Lower lobe of right lung (tissue), 2 donors: ENCODE measurements at places on chromosomes 3 and 15.
A peak's percentile ranks its signal among the peaks of the same experiment; 100 is the strongest.

- no peak for DNase-seq
Measured at GRCh38 chr3:155809181-155809580, 3.1 kb upstream of the C3orf33 start.

- DNase-seq, result no peak
Measured at GRCh38 chr3:108251844-108252243, 29.6 kb upstream of the IFT57 start.

GRCh38 chr3:17201538-17201937 lies 316.8 kb downstream of the PLCL2 start:
- no peak for DNase-seq

DNA sequence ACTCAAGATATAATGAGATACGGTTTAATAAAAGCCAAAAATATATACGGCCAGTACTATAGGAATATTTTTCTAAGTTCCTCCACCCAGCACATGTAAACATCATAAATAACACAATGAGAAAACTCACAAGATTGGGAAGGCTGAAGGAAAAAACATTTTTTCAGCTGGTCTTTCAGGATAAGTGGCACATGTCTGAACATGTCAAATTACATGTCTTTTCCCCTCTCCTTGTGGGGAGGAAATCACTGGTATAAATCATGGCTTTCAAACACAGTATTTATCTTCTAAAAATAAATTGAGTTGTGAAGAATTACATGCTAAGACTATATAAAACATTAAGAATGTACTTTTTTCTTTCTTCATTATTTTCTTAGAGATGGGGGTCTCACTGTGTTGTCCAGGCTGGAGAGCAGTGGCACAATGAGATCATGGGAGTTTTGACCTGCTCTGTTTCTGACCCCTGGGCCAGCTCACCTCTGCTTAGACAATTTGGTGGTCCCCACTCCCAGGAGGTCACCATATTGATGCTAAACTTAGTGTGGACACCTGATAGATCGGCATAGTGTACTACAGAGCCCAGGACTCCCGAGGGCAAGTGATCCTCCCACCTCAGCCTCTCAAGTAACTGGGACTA lies 32.8 kb downstream of the ETV5 start:
- DNase-seq, result no peak

- DNase-seq, result no peak
Measured at GRCh38 chr15:51199541-51199940, 104.8 kb upstream of the TNFAIP8L3 start.

DNA sequence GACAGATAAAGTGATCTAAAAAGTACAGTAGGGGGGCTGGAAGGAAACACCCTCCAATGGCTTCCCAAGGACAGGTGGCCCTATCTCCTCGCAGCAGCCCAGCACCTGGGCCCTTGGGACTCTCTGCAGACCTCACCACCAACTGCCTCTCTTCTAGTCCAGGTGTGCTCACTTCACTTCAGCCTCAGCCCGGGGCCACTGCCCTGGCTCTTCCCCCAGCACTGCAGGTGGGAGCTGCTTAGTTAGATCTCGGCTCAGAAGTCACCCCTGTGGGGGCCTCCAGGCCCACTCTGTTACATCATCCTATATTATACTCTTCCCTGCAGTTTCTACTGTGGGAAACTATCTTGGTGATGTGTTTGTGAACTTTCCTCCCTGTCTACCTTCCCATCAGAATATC lies 2.0 kb downstream of the KLF15 start:
- peak; percentile 43 for DNase-seq

DNA sequence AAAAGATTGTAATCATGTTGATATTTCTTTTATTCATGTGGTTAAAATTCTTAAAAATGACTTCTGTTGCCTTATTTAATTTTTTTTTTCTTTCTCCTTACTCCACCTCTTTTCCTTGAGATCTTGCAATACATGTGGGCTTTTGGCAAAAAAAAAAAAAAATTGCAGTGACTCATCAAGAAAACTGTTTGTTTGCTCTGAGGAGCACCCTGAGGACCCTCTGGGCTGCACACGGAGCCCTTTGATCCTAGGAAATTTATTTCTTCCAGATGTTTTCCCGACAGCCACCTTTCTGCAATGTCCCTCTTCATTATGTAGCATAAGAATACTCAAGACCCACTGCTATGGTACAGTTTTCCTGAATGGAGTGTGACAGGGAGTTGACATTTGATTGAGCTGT lies 371.7 kb downstream of the ZBTB20 start:
- DNase-seq, result no peak

DNA sequence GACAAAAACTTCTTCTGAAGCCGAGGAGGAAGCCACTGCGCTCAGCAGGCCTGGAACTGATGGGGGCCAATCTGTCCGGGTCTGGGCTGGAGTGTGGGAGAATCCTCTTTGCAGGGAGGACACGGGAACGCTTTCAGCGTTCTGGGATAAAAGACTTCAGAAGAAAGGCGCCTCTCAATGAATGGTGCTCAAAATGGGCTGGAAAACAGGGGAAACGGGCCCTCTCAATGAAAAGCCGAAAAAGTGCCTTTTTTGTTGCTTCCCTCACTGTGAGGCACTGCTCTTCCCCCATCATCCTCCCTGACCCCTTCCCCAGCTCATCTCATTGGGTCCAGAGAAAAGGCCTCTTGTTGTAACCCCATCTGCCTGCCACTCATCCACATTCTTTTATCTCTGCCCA lies 119.5 kb upstream of the LRIG1 start:
- DNase-seq, result no peak

DNA sequence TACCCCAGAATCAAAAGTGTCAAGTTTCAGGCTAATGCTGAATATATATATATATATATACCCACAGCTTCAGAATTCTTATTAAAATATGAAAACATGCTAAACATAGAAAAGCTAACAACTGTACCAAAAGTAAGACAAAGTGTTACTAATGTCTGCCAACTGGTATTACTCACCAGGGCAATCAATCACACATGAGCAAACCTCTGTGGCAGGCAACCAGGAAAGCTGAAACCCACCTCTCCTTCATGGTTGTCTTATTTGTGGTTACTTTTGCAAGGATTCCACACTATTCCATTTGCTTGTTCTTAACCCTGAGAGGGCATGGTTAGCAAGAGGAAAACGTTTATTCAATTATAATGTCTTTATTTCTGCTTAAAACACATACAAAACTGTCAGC lies 512.3 kb upstream of the MDFIC2 start:
- no peak for DNase-seq

- no peak for DNase-seq
Measured at GRCh38 chr15:65948383-65948782, 79.1 kb downstream of the RAB11A start.

DNA sequence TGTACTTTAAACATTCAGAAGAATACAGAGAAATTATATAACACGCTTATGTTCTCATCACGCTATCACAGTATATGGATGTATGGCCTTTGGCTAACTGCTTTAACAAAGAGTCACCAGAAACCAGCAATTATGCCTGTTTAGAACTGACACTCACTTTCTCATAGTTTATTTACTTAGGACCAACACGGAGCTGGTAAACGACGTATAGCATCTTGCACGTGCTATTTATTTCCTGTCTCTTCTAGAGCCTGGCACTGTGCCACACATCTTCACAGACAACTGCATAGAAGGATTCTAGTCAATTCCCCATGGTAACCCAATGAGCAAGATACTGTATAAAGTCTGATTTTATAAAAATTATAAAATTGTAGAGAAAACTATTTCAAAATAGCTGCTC lies 43.6 kb downstream of the TBC1D2B start:
- DNase-seq, result no peak

DNA sequence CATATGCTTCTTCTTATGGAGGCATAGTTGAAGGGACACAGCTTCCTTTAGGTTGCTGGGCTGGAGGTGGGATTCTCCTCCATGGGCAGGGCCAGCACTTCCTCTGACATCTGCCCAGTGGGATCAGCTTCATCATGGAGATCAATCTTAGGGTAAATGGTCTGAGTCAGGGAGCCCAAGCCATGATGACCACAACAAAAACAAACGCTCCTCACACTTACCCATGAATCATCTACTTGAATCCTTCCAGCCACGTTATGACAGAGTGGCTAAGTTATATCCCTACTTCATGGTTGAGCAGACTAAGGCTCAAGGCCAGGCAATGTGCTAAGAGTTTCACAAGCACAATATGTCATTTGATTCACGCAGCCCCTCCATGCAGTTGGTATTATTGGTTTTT lies 87.2 kb upstream of the NMNAT3 start:
- no peak for DNase-seq

- no peak for DNase-seq
Measured at GRCh38 chr3:108985844-108986243, 32.2 kb upstream of the GUCA1C start.

GRCh38 chr3:30904996-30905395 lies 10.5 kb upstream of the GADL1 start:
- no peak for DNase-seq

- DNase-seq, result no peak
Measured at GRCh38 chr15:45586601-45587094, 531 bp upstream of the BLOC1S6 start.

- DNase-seq, result no peak
Measured at GRCh38 chr3:59771768-59772181, 722.0 kb upstream of the CFAP20DC start.

- DNase-seq, result peak; percentile 85
Measured at GRCh38 chr15:40379853-40380252, 2.7 kb upstream of the KNSTRN start.

DNA sequence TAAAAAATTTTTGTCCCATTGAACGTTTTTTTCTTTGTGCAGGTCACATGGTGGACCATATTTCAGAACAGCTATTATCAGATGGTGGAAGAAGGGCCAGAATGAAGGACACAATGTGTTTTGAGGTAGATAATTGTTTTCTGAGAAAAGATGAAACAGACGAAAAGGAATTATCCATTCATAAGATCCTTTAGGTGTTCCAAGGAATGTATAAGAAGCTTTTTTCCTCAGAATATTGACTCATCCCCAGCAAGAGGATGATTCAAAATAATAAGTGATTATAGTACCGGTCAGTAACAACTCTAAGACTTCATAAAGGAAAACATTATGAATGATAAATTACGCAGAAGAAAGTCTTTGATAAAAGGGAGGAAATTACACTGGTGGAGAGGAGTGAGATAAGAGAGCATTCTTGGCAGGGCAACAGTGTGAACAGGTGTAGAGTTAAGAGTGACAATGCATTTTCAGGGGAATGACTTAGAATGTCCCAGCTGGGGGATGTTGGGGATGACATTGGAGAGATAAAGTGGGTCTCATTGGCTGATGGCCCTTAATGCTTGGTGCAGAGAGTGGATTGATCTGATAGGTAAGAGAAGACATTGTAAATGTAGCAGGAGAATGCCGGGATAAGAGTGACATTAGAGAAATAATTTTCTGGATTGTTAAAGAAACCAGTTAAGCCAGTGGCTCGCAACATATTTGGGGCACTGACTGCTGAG lies 27.0 kb upstream of the AQP9 start:
- no peak for DNase-seq

- DNase-seq, result no peak
Measured at GRCh38 chr3:21991061-21991460, 240.1 kb upstream of the ZNF385D start.

GRCh38 chr3:154126651-154127050 lies 5.5 kb downstream of the ARHGEF26 start:
- no peak for DNase-seq

DNA sequence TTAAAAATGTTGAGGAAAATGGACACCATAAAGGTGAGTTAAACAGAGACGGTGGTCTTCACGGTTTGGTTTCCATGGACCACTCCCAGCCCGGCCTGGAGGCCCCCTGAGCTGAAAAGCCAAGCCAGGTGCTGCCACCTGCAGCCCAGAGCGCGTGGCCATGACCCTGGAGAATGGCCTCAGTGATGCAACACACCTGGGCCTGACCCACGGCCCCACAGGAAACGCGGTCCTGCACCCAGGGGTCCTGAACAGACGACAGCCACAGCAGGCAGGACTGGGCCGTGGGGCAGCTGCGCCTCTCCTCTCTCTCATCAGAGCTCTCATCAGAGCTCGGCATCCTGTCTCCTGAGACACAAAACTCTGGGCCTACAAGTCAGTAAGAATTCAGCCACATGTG lies 64.1 kb downstream of the NIPA2 start:
- no peak for DNase-seq
